Coronary artery (tissue), 2 donors: ENCODE measurements at places on chromosomes 4 and X.

- DNase-seq, result no peak
These were observed 25.1 kb upstream of the ANKRD50 start for GRCh38 chr4:124737619-124738018.

GRCh38 chr4:155474758-155475157, 98.0 kb upstream of the MAP9 start:
- no peak for DNase-seq

DNA sequence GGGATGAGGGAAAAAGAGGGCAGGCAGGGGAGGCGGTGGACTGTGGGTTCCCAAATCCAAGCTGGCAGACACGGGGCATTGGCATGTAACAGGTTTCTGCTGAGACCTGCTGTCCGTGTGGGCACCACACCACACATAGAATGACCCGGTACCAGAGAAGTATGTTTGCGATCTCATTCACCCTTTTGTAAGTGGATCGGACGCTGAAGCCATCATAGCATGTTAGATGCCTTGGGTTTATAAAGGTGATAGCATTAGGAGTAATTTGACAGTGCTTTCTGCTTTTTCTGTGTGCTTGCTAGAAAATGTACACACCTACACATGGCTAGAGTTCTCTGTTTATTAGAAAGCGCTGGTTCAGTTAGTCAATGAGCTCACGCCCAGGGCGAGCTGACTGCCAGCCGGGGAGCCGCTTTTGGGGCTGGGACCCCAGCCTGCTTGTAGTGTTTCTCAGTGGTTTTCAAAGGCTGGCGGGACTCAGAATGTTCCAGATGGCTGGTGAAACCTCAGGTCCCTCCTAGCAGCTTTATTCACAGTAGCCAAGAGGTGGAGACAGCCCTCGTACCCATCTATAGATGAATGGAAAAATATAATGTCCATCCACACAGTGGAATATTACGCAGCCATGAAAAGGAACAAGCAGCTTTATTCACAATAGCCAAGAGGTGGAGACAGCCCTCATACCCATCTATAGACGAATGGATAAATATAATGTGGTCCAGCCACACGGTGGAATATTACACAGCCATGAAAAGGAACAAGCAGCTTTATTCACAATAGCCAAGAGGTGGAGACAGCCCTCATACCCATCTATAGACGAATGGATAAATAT, 579 bp downstream of the IL3RA start:
- no peak for DNase-seq

DNA sequence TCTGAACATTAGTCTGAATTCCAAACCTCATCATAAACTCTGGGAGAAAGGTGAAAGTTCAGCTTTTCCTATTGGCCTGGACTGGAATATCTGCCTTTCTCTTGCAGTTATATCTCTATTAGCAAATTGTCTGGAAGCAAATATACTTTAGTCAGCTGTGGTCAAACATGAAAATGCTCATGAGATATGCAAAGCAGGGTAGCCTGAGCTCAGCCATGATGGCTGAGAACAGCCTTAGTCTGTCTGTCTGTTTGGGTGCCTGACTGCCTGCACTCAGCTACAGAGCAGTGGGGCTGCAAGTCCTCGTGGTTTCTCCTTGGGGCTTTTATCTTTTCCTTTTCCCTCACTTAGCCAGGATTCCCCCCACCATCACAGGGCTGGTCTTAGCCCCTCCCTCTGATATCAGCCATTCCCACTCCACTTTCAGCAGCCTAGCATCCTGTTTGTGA, 19.5 kb upstream of the PGRMC2 start:
- DNase-seq, result no peak

GRCh38 chr4:53804719-53805118, 213.4 kb upstream of the LNX1 start:
- no peak for DNase-seq

- DNase-seq, result no peak
These were observed 69.0 kb downstream of the GATB start for GRCh38 chr4:151691639-151692442.

- DNase-seq, result no peak
These were observed 457.4 kb downstream of the IL1RAPL1 start for GRCh38 chrX:29044423-29045184.

- DNase-seq, result no peak
These were observed 67.0 kb upstream of the HMX1 start for GRCh38 chr4:8938623-8939022.

DNA sequence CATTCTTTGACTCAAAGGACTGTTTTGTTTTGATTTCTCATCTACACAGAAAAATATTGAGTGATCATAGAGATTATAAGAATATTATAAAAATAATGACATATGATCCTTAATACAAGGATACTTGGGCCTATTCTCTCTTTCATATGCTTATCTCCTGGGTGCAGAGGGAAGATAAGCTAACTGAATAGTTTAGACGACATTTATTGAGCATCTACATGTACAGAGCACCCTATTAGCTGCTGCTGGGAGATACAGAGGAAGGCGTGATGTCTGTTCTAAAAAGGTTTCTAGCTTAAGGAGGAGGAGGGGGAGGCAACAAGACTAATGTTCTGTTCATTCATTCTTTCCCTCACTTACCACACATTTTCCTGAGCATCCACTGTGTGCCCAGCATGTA, 106.8 kb downstream of the HDAC8 start:
- DNase-seq, result no peak

- DNase-seq, result no peak
These were observed 67.9 kb upstream of the SOX3 start for GRCh38 chrX:140572724-140573123.

GRCh38 chr4:30866907-30867306, 146.7 kb downstream of the PCDH7 start:
- no peak for DNase-seq

DNA sequence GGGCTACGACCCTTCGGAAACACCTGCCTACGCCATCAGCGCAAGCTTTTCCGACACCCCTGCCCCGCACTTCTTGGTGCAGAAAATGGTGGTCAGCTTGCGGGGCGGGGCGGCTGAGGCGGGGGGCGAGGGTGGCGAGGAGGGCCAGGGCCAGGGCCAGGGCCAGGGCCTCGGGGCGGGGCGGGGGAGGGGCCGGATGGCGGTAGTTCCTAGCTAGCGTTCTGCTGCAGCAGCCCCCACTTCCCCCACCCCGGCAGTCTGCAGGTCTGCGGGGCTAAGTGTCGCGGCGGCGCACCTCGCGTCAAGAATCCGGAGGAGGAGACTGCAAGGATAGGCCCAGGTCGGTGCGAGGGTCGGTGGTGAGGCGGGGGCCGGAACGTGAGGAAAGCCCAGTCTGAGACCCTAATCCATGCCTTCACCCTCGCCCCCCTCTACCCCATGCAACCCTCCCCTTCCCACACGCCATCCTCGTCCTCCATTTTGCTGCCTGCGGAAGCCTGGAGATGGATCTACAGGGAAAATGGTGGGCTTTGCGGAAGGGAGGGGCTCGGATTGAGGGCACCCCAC, 600 bp downstream of the BEX4 start:
- no peak for DNase-seq

GRCh38 chrX:139692506-139692849, 15.5 kb downstream of the MCF2 start:
- DNase-seq, result no peak

DNA sequence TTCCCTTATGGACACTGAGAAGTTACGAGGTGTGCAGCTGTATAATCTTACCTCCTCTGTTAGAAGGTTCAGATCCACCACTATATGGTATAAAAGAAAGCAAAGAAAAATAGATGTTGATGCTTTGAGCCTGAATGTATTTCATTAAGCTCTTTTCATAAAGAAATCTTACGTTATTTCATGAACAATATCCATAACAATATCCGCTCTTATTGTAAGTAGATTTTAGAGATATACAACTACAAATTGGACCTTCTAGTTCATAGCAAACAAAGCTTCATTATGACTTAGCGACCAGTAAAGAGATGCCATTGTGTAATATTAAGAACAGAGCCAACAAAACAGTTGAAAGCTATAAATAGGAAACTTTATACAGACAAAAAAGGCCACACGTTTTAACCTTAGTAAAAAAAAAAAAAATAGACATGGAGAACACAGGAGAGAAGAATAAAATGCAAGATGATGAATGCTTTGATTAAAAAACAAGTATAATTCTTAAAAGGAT, 203.6 kb downstream of the PDGFC start:
- no peak for DNase-seq

GRCh38 chr4:173025131-173025530, 143.5 kb upstream of the GALNT7 start:
- DNase-seq, result no peak

GRCh38 chr4:10075158-10075863, 41.3 kb downstream of the WDR1 start:
- peak; percentile 68 for DNase-seq

DNA sequence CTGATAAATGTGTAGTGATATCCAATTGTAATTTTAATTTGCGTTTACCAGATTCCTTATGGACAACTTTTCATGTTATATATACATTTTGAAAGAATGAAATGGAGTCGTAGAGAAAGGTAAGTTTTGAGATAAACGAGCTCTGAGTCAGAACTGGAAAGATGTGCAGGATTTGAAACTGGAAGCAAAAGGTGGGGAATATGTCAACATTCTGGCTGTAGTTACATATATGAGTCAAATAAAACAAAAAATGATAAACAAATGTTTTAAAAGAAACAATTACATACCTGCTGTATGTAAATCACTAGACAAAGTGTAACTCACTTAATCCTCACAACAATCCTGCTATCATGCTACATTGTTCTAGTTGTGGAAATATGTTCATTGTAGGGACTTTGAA, 84.0 kb downstream of the LPAR4 start:
- DNase-seq, result no peak

DNA sequence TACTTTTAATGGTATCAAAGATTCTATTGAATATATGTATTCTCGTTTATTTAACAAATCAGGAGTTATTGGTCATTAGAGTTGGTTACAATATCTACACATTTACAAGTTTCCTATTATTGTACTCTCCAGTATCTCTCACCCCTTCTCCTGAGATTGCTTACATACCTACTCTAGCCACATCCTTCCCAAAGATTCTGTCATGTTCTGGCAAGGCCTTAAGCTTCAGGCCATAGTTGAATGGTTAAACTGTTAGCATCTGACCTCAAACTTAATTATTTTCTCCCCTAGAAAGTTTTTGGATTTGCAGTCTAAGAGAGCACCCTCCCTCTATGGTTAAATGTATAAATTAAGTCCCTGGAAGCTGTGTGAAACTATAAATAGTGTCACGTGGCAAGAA, 784.2 kb downstream of the GLUD2 start:
- DNase-seq, result no peak

- no peak for DNase-seq
These were observed 117.6 kb upstream of the GPR101 start for GRCh38 chrX:137151403-137151802.

DNA sequence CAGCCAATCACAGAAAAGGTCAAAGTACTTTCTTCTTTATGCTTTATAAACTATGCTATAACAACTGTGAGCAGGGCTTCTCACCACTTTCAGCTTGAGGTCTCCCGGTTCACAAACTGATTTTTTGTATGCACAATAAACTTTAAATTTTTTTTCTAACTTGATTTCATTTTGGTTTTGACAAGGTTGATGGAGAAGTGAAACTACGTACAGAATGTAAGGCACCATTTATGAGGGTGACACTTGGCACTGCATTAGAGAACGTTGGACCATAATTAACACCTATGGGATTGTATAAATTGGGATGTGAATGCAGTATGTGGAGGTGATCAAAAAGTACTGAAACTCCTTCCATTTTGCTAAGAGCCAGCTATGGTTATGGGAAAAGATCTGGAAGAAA, 857.9 kb upstream of the HTR2C start:
- no peak for DNase-seq

DNA sequence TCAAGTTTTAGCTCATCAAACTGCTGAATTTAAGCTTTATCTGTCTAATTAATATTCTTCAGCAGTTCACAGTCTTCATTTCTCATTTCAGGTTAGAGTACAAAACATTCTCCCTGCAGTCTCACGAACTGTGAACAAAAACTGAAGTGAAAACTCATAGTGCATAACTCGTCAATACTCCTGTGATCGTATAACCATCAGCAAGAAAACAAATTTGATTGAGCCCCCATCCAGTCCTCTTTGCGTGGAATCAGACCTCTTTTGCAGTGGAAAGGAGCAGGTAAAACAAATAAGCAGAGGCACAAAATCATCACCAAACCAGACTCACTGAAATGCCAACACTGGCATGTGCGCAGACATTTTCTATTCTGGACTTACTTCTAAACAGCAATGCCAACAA, 12.7 kb downstream of the ADAM29 start:
- no peak for DNase-seq

GRCh38 chr4:57132743-57133137, 22.6 kb upstream of the IGFBP7 start:
- no peak for DNase-seq

- no peak for DNase-seq
These were observed 49.8 kb downstream of the OPHN1 start for GRCh38 chrX:68383540-68383939.

GRCh38 chrX:152950786-152951185, 43.1 kb downstream of the PNMA5 start:
- no peak for DNase-seq

- no peak for DNase-seq
These were observed 765.6 kb upstream of the TENM3 start for GRCh38 chr4:181477591-181477990.

- no peak for DNase-seq
These were observed 23.1 kb downstream of the DACH2 start for GRCh38 chrX:86171366-86171765.

DNA sequence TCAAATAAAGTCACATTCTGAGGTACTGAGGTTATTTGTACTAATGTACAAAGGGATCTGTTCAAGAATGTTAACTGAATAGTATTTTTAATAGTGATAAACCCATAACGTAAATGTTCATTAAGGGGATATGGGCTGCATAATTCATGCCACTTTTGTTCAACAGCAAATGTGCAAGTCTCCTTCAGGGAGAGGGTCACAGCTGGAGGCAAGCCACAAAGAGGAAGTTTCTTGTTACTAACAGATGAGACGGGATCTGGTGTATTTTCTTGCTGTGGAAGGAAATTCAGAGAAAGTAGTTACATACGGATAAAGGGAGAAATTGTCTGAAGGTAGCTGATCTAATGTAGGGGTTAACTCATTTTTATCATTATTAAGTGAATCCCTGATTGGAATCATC, 10.0 kb downstream of the ZFP42 start:
- no peak for DNase-seq

- no peak for DNase-seq
These were observed 47.1 kb upstream of the CASK start for GRCh38 chrX:41970419-41970818.

DNA sequence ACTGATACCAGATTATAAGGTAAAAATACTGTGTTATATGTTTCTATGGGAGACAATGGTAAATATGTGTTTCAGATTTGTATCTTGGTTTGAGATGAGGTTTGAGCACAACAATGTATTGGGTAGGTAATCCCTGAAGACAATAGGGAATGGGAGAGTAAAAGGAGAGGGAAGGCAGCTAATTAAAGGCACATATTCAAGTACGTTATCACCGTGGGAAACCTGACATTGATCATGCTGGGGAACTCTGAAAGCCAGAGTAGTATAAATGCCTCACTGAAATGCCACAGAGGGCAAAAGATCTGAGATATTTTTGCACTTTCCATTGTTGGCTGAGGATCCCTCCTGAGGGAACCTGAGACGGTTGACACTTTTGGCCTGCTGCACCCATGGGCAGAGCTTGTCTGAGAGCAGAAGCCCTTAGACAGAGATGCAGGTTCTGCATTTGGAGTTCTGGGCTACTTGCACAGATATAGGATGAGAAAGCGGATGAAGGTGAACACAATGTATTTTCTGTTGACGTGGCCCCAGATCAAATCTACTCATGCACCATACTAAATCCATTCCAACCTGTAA, 506.7 kb downstream of the PCDH18 start:
- DNase-seq, result no peak
